Stimulated activated CD4-positive, alpha-beta T cell treated with anti-CD3 and anti-CD28 coated beads, Interleukin-4, amount 100 ng/mL, for 48 hours (primary cell): ENCODE measurements at places on chromosomes 7 and 10.

DNA sequence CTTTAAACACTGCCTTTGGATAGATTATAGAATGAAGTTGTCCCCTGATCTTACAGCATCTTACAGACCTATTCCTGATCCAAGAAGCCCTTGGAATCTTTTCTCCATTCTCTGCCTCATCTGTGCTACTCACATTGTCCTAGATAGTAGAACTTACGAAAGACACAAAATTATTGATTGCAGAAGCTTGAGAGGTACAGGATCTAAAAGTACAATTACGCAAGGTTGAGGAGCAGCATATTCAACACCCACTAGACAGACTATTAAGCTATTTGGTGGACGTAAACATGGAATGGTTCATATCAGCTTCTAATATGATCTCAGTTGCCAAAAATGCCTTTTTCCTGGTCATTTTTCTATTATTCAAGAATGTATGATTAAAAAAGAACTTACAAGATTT is 90.5 kb upstream of the SEM1 start:
- no peak for DNase-seq

- DNase-seq = no peak
Measured at GRCh38 chr10:72075376-72076115, 12.8 kb downstream of the SPOCK2 start.

DNA sequence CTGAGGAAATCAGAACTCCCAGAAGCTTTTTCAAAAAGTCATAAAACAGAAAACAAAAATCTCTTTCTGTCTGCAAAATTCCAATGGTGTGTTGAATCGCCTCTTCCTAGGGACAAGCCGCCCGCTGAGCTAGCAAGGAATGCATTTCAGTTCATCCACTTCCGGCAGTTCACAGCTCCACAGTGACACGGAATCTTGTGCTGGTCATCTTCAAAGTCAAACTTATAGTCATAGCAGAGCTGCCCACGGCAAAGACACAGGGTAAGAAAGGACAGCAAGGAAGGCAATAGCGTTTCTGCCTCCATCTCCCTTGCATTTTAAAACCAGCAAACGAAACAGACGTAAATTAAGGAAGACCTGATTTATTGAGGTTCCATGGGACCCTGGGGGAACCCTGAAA is 111.2 kb downstream of the GALNT11 start:
- DNase-seq = no peak

DNA sequence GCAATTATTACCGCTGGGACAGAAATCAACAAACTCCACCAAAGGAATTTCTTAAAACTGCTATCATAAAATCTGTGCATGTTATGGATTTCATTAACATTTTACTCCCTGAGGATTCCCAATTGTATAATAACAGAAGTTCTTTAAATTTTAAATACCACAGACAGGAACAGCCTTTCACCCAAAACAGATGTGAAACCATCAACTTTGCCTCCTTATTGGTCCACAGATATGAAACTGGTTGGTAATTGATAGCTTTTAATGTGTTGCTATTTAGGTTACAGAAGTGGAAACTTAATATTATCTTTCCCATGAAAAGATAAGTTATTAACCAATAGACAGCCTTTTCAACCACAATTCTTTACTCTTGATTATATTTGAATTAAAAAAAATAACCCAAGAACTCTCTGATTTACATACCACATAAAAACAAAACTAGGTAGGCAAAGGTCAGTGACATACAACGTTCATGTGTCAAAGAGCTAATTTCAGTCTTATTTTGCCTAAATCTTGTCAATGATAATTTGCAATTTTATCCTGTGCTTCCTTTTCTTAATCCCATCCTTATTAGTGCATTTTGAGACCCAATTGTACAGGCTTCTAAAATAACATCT is 90.0 kb downstream of the NRP1 start:
- DNase-seq = no peak

DNA sequence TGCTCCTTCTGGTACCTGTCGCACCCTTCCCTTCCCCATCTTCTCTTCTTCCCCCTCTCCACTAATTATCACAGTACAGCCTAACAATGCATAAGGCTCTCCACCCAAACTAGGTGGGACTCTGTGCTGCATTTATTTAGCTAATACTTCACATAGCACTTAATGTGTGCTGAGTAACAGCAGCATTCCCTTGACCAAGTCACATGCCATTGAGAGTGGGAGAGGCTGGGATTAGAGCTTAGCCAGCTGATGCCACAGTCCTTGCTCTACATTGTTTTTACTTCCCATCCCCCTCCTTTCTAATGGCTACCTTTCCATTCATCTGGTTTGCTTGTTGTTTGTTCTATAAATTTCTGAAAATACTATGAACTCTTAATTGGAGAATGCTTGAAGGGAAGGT is 426.9 kb downstream of the LRMDA start:
- DNase-seq = no peak

DNA sequence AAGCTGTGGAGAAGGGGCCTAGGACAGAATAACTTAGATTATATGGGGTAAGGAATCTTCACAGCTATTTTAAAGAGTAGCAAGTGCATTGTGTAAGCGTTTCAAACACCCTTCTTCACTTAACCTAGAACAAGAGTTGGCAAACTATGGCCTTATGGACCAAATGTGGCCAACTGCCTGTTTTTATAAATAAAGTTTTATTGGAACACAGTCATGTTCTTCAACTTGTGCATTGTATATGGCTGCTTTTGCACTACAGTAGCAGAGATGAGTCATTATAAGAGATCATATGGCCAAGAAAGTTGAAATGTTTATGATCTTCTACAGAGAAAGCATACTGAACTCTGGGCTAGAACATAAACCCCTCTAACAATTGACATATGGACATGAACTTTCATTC is 187.8 kb downstream of the ETV1 start:
- DNase-seq = no peak

- DNase-seq = no peak
Measured at GRCh38 chr10:71222601-71223346, 10.4 kb downstream of the UNC5B start.

DNA sequence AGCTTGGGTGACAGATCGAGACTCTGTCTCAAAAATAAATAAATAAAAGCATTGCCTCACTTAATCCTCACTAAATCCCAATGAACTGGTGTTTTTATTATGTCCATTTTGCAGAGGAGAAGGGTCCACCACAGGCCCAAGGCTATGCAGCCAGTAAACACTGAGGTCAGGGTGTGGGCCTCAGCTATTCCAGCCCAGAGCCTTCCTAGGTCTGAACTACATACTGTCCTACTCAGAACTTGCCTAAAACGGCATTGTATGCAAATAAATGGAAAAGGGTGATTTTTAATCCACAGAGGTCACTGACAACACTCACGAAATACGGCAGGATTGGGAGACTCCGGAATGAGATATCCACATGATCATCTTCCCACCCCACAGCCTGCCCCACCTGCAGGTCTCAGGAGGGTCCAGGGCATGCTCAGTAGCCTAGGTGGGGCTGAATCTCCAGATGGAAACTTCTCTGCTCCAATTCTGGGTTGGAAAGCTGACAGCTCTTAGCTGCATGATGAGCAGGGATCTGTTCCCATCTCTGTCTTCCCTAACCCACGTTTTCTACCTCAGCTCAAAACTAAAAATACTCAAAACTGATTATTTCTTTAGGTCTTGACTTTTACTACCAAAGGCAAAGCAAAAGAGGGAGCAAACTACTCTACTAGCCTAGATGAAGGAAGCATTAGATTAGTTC is 121.0 kb downstream of the SORBS1 start:
- DNase-seq = no peak

GRCh38 chr7:92205987-92206386 is 27.0 kb upstream of the LRRD1 start:
- DNase-seq = no peak

DNA sequence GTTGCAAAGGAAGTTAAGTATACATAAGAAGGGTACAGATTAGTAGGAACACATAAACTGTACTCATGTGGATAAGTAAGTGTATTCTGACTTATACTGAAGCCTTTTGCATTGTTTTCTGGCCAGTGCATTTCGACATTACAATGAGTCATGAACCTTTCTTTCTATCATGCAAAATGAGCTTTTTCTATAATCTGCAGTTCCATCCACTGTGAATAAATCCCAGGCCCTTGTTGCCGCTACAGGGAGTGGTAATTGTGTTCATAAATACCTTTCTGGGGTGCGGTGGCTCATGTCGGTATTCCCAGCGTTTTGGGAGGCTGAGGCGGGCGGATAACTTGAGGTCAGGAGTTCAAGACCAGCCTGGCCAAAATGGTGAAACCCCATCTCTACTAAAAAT is 858.3 kb downstream of the GRM8 start:
- no peak for DNase-seq

DNA sequence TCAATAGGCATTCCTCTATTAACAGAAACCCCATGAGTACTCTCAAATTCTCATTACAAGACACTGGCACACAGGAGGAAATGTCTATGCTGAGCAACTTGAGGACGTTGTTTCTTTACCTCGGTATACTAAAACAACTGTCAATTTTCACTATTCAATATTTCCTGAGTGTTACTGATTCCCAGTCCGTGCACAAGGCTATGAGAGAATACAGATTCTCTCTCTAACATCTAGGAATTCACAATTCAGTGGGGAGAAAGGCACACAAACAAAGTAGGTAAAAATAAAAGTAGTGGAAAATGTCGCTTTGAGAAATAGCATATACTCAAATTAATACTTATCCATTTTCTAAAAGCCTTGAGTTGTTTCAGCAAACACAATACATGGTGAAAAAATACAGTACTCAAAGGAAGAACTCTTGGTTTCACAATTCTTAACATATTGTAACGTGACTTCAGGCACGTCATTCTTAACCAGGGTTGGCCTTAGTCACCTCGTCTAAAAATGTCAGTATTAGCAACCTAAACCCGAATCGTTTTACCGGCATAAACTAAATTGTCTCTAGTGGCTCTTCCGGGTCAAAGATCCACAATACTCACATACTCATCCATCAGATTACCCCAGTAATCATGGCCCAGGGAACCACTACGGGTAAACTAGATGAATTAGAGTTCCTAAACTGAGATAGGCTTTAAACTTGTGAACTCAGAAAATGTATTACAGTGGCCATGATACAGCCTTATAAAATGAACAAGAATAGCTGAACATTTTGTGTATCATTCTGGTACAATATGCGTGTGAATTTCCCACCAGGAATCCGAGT is 1.5 kb downstream of the IPMK start:
- no peak for DNase-seq

GRCh38 chr7:55254242-55254595 is 110.9 kb upstream of the LANCL2 start:
- DNase-seq = no peak

- no peak for DNase-seq
Measured at GRCh38 chr7:13457790-13458189, 531.7 kb downstream of the ETV1 start.

DNA sequence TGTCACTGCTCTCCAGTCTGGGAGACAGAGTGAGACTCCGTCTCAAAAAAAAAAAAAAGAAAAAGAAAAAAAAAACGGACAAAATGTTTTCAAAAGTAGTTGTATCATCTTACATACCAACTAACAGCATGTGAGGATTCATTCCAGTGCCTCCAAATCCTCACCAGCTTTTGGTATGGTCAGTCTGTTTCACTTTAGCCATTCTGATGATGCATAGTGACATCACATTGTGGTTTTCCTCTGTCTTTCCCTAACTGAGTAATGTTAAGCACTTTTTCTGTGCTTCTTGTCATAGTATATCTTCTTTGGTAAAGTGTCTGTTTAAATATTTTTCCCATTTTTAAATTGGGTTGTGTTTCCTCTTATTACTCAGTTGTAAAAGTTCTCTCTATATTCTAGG is 251.4 kb upstream of the CTBP2 start:
- no peak for DNase-seq

DNA sequence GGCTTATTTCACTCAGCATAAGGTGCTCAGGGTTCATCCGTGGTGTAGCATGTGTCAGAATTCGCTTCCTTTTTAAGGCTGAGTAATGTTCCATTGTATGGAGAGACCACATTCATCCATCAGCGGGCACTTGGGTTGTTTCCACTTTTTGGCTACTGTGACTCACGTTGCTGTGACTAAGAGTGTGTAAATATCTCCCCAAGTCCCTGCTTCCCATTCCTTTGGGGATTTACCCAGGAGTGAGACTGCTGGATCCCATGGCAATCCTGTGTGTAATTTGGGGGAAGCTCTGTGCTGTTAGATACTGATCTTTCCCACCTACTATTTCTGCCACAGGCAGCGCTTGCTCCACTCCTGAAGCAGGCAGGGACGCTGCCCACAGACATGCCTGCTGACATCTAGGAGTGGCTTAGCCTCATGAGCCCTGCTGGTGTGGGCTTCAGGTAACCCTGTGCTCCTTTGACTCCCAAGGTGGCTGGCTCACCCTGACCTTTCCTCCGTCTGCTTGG is 346.0 kb downstream of the FRMD4A start:
- DNase-seq = no peak

DNA sequence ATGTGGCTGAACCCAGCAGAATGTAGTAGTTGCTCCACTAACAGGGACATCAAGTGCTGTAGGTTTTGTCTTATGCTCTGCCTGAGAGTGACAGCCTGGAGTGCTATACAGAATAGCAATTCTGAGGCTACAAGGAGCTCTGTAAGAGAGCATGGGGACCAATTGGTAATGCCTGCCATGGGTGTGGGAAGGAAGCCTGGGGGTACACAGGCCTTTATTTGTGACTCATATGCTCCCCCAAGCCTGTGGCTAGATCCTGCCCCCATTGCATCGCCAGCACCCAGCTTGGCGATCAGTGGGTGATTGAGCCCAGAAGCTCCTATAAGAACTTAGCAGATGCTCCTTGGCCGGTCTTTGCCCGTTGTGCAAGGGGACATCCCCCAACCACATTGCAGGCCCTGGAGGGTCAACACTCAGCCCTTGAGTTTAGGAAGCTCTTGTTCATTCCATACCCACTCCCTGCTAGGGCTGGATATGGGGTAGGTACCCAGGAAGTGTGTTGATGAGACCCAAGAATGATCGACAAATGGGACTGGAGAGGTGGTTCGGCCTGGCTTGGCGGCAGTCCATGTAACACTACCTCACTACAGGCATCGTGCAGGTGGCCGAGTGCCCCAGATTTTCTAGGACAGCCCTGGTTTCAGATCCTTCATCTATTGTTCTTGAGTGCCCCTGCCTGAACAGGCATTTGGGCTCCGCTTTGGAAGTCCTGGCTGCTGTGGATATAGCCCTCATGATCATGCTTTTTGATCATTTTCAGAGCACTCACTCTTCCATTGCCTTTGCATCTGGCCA is 37.7 kb downstream of the ZMIZ1 start:
- no peak for DNase-seq

GRCh38 chr10:17265468-17265867 is 37.4 kb downstream of the VIM start:
- DNase-seq = no peak

DNA sequence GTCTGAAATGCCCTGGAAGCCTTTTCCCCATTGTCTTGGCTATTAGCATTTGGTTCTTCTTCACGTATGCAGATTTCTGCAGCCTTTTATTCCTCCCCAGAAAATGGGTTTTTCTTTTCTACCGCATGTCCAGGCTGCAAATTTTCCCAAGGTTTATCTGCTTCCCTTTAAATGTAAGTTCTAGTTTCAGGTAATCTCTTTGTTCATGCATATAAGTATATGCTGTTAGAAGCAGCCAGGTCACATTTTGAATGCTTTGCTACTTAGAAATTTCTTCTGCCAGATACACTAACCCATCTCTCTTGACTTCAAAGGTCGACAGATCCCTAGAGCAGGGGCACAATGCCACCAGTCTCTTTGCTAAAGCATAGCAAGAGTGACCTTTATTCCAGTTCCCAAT is 12.3 kb downstream of the THAP5 start:
- no peak for DNase-seq

GRCh38 chr10:133351408-133352318 is 4.5 kb downstream of the PRAP1 start:
- no peak for DNase-seq
